ENCODE measurements at places on chromosomes 11 and 22.

DNA sequence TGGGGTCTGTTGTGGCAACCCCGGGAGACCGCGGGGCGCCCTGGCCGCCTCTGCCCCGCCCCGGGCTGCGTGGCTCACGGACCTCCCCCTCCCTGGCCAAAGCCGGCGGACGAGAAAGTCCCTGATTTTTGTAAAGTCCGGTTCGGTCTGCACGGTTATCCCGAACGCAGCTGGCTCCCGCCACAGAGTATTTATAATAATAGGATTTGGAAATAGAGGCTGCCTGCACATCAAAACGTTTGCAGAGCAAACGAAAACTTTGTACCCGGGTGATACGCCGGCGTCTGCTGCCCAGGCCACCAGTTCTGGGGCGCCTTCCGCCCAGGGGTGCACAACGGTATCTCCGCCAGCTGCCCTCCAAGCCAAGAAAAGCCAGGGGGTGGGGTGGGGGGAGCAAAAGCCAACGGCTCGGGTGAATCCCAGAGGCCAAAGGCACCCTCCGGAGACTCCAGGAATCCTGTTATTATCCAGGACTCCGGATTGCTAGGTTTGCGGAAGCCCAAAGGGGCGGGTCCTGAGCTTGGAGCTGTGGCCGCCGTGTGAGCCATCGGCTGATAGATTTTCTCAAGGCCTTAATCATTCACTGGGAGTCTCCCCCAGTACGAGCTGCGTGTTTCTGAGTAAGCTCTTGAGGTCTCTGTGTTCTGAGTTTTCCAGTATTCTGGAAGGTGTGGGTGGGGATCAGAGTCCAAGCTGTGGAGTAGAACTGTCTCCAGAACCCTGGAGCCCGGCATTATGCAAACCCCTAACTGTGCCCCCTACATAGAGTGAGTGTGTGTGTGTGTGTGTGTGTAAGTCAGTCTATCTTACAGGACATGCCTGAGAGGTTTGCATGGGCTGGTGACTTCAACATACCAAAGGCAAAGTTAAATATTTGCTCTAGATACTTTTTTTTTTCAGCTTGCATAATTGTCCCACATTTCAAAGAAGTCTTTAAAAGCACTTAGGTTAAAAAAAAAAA, 673 bp upstream of the SHANK2 start:
- DNase-seq, result no peak

- no peak for DNase-seq
Observed at GRCh38 chr11:43894546-43894945, 13.9 kb downstream of the ALKBH3 start.

DNA sequence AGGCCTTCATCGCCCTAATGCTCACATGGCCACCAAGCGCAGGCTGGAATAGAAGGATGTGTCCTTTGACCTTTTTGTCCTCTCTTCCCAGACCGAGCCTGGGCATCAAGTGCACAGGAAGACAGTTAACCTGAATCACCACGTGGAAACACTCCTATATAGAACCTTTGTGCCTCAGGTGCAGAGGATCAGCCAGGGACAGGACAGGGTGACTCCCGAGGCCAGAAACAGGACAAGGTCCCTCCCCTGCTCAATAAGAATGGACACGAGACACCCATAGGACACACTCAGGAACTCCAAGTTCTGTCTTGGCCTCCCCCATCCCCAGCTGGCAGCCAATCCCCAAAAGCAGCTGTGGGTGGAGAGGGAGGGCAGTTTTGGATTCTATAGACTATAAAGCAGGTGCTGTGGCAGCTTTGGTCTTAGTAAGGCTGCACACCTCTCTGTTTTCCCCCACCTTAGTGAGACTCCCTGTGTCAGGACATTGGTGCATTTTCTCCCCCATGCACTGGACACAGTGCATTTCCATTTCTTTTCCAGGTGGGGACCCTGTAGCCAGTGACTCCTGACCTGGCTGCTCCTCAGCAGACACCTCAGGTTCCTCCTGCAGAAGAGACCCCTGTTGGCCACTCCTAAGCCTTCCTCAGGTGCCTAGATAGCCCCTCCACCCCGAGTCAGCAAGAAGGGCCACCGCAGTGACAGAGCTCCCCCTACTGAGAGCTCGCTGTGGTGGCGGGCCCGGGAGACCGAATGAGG, 43.6 kb upstream of the POU2AF1 start:
- no peak for DNase-seq

- no peak for DNase-seq
Observed at GRCh38 chr22:46914916-46915894, 152.8 kb downstream of the TBC1D22A start.

- DNase-seq, result no peak
Observed at GRCh38 chr22:32325416-32325801, 32.3 kb upstream of the RFPL3 start.

- no peak for DNase-seq
Observed at GRCh38 chr11:60756307-60757032, at the start of gene MS4A15. MS4A15 (plus strand) TSS chr11:60756867; CDS start chr11:60763734, 6,867 bp downstream.

DNA sequence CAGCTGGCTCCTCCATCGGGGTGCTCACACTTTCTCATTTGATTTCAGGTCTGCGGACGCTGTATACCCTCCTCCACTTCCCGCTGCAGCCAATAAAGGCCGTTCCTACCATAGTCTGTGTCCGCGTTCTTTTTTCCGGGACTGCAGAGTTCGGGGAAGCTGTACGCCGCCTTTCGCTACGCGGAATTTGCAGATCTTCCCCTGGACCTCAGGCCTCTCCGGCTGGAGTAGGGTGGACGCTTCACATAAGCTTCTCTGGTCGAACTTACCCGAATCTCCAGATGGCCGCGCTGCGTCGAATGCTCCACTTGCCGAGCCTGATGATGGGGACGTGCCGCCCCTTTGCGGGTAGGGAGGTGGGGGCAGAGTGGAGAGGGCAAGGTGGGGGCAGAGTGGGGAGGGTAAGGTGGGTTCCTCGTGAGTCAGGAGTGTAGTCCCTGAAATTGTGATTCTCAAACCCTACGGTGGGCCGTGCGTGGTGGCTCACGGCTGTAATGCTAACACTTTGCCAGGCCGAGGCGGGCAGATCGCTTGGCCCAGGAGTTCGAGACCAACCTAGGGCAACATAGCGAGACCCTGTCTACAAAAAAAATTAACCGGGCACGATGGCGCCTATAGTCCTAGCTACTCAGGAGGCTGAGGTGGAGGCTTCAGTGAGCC, 617 bp downstream of the CSKMT start:
- peak; percentile 33 for DNase-seq

- no peak for DNase-seq
Observed at GRCh38 chr22:47187176-47187957, 424.9 kb downstream of the TBC1D22A start.

GRCh38 chr11:31874631-31875191, 63.6 kb upstream of the PAX6 start:
- DNase-seq, result no peak

- no peak for DNase-seq
Observed at GRCh38 chr22:45036154-45036553, 26.3 kb upstream of the PHF21B start.

DNA sequence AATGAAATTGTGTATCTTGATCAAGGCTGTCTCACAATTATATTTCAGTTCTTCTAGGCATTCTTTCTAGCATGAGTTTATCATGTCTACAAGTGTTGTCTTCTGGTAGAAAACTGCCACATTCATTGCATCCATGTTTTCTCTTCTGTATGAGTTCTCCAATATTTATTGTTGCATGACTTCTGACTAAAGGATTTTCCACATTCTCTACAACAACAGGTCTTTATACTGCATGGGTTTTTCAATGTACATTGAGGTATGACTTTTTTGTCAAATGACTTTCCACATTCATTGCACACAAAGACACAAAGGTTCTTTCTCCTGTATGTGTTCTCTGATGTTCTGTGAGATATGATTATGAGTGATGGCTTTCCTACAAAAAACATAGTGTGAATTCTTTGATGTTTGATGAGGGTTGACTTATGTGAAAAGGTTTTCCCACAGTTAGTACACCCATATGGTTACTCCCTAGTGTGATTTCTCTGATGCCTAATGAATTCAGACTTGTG, 890.6 kb upstream of the CNTN5 start:
- DNase-seq, result no peak

- no peak for DNase-seq
Observed at GRCh38 chr11:65708451-65708850, 3.6 kb upstream of the KAT5 start.

DNA sequence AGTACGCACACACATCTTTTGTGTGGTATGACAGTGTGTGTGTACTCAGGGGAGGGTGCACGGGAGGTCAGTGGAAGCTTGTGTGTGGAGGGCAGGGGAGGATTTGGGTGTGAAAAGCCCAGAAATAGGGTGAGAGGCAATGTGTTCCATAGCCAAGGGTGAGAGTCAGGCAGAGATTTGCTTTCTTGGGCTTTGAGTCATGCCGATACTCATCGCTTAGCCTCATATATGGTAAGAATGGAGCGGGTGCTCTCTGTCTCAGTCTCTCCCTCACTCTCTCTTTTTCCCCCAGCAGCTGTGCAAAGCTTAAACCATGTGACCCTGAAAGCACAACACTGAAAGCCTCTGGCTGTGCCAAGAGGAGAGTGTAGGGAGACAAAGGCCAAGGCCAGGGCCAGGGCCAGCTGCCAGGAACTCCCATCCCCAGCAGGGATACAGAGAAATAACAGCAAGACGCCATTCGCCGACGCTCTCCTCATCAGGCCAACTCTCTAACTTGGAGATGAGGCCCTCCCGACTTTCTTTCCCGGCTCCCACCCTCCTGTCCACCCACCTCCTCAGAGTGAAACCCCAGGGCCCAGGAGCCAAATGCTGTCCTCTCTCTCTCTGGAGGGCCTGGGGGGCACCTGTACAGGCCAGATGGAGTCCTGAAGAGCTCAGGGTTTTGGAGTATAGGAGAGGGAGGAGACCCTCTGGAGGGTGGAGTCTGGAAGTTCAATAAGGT, 20.3 kb upstream of the MICAL3 start:
- no peak for DNase-seq

GRCh38 chr11:47056261-47056915, 119.8 kb downstream of the CSTPP1 start:
- no peak for DNase-seq

DNA sequence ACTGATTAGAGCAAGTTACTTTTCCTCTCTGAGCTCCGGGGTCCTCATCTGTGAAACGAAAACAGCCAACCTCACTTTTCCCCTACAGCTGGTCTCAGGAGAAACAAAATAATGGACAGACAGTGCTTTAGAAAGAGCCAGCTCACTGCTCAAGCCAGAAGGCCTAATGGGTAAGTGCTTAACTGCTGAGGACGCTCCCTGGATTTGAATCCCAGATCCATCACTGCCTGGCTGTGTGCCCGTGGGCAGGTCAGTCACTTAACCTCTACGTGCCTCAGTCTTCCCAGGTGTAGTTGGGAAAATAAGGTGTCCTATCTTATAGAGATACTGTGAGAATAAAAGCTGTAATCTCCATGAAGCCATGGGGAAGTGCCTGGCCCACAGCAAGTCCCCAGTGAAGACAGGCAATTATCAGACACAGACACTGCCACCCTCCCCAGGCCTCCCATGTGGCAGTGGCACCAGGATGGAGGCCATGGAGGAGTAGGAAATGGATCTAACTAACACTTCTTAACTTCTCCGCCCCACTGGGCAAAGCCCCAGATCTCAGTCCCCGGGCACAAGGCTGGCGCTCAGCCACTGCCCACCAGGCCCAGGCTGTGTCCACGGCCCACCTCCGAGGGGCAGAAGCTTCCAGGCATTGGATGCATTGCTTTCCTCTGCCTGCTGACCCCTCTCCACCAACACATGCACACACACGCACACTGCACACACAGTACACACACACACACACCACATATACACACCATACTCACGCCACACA, 9.2 kb downstream of the TP53I11 start:
- no peak for DNase-seq

GRCh38 chr22:41780746-41781505, 19.6 kb upstream of the CCDC134 start:
- peak; percentile 6 for DNase-seq

DNA sequence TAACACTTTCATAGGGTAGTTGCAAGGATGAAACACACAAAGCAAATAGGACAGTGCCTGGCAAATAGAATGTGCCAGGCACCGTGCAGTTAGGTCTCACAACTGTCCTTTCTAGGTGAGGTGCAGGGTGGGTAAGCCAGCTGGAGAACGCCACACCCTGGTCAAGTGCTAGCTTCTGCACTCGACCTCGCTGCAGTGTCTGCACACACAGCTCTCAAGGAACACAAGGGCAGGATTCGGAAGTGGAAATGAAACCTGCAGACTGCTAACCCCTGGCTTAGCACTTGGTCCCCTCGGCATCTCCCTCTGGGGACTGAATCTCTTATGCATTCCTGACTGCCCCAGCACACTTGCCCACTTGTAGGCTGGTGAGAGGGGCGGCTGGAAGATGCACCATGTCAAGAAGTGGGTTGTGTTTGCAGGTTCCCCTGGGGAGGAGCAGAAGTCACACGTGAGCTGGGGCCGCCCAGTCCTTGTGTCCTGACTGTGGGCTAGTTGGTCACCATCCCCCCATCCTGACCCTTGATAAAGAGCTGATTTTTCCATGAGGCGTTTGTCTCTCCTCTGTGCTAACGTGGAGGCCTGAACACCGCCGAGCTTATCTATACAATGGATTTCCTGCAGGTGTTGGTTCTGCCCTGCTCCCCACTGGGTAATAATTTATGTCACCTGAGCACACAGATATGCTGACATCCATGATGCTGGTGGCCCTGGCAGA, 89.0 kb downstream of the MICAL2 start:
- no peak for DNase-seq

DNA sequence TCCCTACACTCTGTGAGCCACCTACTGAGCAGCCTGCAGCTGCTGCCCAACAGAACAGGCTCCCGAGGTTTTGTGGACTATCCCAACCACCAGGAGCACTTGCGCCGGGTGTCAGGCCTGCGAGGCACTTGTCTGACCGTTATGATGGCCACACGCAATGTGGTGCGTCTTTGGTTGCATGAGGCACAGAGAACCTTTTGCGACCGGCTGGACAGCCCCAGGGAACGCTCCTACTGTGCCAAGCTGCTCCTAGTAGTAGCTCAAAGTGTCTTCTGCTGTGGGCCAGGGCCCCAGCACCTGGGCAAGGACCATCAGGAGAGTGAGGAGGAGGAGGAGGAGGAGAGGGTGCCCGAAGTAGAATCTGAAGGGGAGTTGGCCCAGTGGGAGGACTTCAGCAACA, 46.4 kb downstream of the RRP8 start:
- no peak for DNase-seq

GRCh38 chr11:67634366-67635230, 4.9 kb upstream of the NUDT8 start:
- DNase-seq, result no peak

DNA sequence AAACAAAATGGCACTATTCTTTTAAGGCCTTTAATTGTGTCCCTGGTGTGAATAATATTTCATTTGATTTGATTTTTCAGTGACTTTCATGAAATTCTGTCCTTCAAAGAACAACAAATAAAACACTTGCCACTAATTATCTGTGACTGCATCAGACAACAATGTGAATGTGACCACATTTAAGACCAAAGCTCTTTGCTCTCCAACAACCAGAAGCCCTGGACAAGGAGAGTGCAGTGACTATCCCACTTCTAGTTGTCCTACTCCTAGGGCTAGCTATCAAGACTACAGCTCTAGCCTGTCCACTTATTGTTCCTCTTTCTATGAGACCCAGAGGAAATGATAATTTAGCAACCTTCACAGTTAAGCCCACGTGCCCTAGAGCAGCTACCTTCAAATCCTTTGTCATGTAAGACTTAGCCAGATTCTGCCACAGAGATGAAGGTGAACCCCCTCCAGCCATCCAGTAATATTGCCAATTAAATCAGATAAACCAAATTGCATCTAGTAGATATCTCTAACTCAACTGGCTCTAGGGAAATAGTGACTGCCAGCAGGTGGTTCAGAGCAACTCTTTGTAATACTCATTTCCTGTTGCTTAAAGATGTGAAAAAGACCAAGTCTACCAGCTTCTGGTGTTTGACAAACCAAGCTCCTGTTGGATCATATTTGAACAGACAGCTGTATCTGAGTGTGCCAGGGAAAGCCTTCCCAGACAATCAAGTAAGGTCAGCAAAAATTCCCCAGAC, 142.6 kb upstream of the BLID start:
- peak; percentile 100 for DNase-seq
